ENCODE measurements at places on chromosomes 16 and 17.

- no peak for DNase-seq
These were observed 78.3 kb downstream of the IRX3 start for GRCh38 chr16:54208237-54208636.

DNA sequence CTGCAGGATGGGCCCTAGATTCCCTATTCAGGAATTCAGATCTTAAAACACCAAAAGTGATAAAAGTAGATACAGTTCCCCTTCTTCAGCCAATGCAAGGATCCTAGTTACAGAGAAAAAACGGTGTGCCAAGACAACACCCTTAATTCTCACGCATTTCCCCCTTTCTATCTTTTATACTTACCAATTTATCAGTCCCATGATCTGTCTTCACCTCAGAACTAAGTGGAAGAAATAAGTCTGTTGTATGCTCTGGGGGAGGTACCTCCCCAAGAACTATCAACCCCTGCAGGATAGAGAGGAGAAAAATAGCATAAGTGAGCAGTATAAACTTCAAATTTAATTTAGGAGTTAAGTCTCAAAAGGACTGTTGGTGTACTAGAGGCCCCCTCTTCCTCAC is 83.2 kb downstream of the STH start:
- no peak for DNase-seq

- no peak for DNase-seq
These were observed 30.0 kb downstream of the SDK2 start for GRCh38 chr17:73614256-73614655.

- DNase-seq: peak; percentile 73
These were observed 15.4 kb upstream of the AKAP10 start for GRCh38 chr17:19992803-19993713.

- no peak for DNase-seq
These were observed 103.6 kb downstream of the GSG1L start for GRCh38 chr16:27959914-27960313.

DNA sequence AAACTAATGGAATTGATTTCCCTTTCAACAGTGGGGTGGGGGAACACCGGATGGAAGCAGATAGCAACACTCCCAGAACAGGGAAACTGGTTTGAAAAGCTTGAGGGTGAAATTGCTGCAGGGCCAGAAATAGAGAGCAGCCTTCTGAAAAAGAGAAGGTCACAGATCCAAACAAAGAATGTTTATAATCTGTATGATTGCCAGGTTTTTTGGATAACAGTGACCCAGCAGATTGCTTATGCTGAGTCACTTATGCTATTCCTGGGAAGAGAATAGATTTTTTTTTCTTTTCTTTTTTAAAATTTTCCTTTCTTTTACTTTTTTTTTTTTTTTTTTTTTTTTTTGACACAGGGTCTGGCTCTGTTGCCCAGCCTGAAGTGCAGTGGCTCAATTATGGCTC is 641.3 kb downstream of the KCNJ2 start:
- DNase-seq: no peak

- no peak for DNase-seq
These were observed 3.6 kb upstream of the NUP93 start for GRCh38 chr16:56726283-56726682.

- DNase-seq: no peak
These were observed 372.7 kb downstream of the SLC39A11 start for GRCh38 chr17:72719578-72720493.

GRCh38 chr16:71537643-71538042 is 11.4 kb downstream of the CHST4 start:
- DNase-seq: no peak

- DNase-seq: no peak
These were observed 143.9 kb upstream of the SHISA6 start for GRCh38 chr17:11097121-11097520.

- no peak for DNase-seq
These were observed 130.3 kb downstream of the IRF8 start for GRCh38 chr16:86029131-86029741.

DNA sequence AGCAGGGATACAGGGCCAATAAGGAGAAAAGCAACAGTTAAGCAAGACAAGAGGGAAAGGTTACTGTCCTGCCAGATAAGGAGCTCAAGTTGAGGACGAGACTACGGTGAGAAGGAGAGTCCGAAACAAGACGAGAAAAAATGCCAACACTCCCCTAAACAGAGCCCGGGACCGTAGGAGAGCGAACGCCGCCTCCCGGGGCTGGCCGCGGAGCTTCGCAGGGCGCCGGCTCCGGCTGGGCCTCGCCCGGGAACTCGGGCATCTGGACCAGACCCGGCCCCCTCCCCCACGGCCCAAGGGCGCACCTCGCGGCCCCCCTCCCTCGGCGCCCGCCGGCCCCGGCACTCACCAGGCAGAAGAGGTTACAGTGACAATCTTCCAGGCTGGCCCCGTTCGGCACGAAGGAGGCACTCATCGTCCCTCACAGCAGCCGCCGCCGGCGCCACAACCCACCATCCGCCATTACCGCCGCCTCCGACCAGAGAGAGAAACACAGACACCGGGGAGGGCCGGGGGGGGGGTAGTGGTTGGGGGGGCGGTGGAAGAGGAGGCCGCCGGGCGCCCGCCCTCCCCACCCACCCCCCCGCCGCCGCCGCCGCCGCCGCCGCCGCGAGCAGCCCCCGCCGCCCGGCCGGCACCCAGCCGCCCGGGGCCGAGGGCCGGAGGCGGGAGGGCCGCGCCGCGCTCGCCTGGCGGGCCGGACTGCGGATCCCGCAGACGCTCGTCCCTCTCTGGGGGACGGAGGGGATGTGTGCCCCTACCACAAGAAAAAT is at the start of gene MED13:
TSS of gene MED13 (minus strand) at position 488 of the 773 bp plus-strand sequence. CDS start at position 415, 73 bp downstream.
- DNase-seq: peak; percentile 7

- no peak for DNase-seq
These were observed 168.8 kb downstream of the C16orf78 start for GRCh38 chr16:49542391-49542891.

- peak; percentile 53 for DNase-seq
These were observed 12.3 kb downstream of the RAI1 start for GRCh38 chr17:17693253-17694168.

Data from thoracic aorta (tissue), 2 donors.